ENCODE measurements at places on chromosomes 7 and 10.

DNA sequence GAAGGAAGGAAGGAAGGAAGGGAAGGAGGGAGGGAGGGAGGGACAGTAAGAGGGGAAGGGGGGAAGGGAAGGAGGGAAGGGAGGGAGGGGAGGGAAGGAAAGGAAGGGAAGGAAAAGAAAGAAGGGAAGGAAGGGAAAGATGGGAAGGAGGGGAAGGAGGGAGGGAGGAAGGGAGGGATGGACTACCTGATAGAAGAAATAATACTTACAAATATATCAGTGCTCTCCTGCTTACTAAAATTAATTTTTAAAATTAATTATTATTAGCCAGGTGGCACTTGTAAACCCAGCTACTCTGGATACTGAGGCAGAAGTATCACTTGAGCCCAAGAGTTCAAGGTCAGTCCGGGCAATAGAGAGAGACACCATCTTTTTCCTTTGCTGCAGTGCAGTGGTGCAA is 18.5 kb downstream of the ZC3HC1 start:
- no peak for DNase-seq

- DNase-seq = no peak
Observed at GRCh38 chr10:112775892-112776674, 174.0 kb upstream of the TCF7L2 start.

- DNase-seq = no peak
Observed at GRCh38 chr10:130962240-130963051, 349.1 kb downstream of the TCERG1L start.

- DNase-seq = no peak
Observed at GRCh38 chr7:78260826-78261225, 462.3 kb downstream of the PHTF2 start.

DNA sequence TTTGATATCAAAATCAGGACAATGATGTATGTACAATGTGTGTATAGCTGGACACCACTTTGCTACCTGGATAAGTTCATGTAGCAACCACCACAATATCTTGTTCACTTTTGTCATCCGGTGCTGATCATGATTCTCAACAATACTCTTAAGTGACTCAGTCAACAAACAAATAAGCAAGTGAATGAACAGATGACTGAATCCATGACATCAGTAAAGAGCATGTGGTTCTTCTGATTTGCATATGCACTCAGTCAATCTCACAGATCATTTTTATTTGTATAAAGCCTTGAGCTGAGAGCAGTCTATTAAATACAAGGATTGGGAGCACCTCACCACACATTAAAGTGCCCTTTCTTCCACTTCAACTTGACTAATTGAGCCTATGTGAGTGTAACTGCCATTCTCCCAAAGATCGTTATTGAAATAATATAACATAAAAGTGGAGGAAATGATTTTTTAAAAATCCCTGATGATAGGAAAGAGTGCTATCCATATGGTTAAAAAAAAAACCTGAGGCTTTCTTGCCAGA is 69.5 kb downstream of the NPSR1 start:
- DNase-seq = no peak

DNA sequence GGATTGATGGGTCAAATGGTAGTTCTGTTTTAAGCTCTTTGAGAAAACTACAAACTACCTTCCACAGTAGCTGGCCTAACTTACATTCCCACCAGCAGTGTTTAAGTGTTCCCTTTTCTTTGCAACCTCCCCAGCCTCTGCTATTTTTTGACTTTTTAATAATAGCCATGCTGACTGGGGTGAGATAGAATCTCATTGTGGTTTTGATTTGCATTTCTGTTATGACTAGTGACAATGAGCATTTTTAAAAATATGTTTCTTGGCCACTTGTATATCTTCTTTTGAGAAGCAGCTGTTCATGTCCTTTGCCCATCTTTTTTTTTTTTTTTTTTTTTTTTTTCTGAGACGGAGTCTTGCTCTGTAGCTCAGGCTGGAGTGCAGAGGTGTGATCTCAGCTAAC is 155.2 kb upstream of the BMPER start:
- no peak for DNase-seq

GRCh38 chr10:105139363-105139896 is 498.3 kb downstream of the SORCS3 start:
- no peak for DNase-seq

DNA sequence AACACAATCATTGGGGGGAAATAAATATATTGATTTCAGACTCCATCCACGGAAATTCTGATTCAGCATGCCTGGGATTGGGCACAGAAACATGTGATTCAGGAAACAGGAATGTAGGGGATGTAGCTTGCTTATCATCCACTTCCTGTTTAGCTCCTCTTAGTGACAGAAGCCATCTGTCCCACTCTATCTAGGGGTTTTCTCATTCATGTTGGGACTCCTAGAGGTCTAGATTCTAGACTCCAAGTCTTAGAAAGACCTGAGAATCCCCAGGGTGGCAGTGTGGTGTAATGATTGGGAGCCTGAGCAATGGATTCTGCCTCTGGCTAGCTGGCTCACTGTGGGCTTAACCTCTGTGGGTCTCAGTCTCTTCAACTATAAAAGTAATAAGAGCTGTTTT is 67.9 kb downstream of the CDK1 start:
- DNase-seq = no peak

DNA sequence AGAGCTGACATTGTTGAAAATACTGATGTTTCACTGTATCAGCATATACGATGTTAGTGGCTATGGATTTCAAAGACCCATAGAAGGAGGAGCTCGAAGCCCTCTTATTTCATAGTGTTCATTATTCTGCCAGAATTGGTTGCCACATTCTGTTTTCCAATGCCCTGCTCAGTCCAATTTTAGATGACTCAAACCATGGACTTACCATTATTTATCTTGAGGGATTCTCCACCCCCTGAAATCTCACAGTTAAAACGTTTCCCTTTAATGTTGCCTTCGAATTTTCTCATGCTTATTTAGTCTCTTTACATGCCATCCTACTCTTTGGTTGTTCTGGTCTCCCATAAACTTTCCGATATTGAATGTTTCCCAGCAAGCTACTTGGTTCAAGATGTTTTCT is 264.5 kb downstream of the HDAC9 start:
- DNase-seq = no peak

- DNase-seq = no peak
Observed at GRCh38 chr7:16402091-16402490, 19.2 kb downstream of the CRPPA start.

DNA sequence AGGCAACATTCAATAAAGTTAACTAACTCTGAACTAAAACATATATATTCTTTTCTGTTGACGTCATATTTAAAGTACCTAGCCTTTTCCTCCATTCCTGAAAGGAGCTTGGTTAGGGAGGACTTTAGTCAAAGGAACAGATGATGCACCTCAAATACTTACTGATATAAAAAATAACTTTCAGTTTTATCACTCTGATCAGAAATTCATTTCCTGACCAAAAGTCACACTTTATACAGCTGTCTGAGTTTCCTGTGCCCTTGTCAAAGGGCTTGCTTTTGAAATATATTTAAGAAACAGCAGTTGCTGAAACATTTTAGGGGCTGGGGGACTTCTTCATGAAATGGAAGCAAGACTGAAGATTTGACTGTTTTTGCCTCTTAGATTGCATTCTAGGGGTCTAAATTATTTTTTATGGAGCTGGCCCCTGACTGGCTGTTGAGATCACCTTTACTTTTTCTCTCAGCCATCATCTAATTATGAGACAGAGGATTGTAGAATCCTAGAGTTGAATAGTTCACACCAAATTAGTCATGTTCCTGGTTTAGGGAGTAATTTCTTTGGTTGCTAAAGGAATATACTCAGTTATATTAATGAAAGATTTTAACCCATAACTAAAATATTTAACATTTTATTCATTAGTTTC is 46.6 kb downstream of the GLCCI1 start:
- DNase-seq = no peak

- DNase-seq = peak; percentile 93
Observed at GRCh38 chr7:100675581-100676350, 2.2 kb downstream of the GNB2 start.

DNA sequence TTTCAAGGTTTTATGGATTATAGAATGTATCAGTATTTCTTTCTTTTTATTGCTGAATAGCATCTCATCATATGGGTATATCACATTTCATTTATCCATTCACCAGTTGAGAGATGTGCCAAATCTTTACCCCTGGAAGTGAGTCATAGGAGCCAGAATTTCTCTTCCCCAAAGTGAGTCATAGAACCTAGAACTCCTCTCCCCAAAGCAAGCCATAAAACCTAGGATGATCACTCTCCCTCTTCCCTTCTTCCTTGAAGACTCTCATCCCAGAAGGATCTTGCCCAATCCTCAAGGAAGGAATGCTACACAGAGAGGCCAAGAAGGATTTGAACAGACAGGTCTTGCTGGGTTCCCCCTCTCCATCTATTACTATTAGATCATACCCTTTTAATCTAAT is 199.9 kb downstream of the EVX1 start:
- no peak for DNase-seq

- no peak for DNase-seq
Observed at GRCh38 chr10:120209124-120209762, 247.8 kb upstream of the PLPP4 start.

- no peak for DNase-seq
Observed at GRCh38 chr10:112519133-112519761, 72.2 kb downstream of the VTI1A start.

GRCh38 chr10:52092390-52092789 is 221.7 kb upstream of the DKK1 start:
- DNase-seq = no peak

DNA sequence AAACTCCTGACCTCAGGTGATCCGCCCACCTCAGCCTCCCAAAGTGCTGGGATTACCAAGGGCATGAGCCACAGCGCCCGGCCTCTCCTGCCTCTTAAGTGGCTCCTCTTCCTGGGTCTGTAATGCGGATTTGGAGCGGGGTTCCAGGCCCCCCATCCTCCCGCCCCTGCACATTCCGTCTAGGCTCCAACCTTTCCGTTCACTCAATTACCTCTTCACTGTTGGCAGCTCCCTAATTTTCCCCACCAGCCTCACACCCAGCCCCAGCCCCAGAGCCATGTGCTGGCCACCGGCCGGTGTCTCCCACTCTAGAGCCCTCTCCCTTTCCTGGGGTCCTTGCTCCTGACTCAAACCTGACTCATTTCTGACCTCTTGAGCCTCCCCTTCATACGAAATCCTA is 16.6 kb downstream of the ASB13 start:
- no peak for DNase-seq

- DNase-seq = no peak
Observed at GRCh38 chr10:110850099-110850498, 21.6 kb upstream of the PDCD4 start.

- no peak for DNase-seq
Observed at GRCh38 chr7:1520539-1521234, 9.8 kb upstream of the MAFK start.

GRCh38 chr7:12409097-12409711 is 5.5 kb upstream of the VWDE start:
- DNase-seq = no peak

GRCh38 chr7:5671046-5671445 is 110.4 kb downstream of the RNF216 start:
- DNase-seq = no peak

GRCh38 chr7:74033372-74034311 is 5.7 kb downstream of the ELN start:
- no peak for DNase-seq

- DNase-seq = no peak
Observed at GRCh38 chr7:95715274-95715673, 57.1 kb upstream of the DYNC1I1 start.

DNA sequence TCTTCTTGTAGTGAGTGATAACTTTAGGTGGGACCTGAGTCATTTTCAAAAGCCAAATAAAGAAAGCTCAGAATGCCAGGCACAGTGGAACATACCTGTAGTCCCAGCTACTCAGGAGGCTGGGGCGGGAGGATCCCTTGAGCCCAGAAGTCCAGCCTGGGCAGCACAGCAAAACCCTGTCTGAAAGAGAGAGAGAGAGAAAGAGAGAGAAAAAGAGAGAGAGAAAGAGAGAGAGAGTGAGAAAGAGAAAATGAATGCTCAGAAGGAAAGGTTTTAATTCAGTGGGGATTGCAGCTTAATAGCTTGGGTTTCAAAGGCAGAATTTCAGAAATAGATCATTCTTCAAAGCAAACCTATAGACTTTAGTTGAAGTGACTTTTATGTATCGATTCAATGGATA is 25.7 kb downstream of the GPNMB start:
- no peak for DNase-seq

- DNase-seq = no peak
Observed at GRCh38 chr7:149053384-149053783, 25.1 kb upstream of the PDIA4 start.

DNA sequence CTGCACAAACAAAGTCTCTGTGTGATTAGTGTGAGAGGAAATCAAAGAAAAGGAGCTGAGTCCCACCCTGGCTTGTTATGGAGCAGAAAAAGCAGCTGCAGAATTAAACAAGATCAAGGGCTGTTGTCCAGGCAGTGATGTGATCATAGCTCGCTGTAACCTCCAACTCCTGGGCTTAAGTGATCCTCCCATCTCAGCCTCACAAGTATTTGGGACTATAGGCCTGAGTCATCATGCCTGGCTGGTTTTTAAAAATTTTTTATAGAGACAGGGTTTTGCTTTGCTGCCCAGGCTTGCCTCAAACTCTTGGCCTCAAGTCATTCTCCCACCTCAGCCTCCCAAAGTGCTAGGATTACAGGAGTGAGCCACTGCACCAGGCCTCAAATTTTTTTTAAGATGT is 88.9 kb downstream of the IPMK start:
- DNase-seq = no peak

DNA sequence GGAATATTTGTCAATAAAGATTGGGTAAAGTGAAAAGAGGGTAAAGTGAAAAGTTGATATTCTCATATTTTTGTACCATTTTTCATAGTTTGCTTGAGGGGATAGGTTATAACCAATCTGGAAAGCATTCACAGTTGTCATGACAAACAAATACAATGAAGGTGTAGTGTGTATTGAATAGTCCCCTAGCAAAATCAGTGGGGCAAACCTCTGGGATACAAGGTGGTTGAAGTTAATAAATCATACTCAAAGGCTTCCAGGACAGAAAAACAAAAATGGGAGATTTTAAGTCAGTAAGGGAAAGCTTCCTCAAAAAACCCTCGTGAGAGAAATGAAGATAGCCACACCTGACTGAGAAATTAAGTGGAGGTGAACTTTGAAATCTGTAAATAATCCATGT is 39.4 kb downstream of the PHTF2 start:
- DNase-seq = no peak

DNA sequence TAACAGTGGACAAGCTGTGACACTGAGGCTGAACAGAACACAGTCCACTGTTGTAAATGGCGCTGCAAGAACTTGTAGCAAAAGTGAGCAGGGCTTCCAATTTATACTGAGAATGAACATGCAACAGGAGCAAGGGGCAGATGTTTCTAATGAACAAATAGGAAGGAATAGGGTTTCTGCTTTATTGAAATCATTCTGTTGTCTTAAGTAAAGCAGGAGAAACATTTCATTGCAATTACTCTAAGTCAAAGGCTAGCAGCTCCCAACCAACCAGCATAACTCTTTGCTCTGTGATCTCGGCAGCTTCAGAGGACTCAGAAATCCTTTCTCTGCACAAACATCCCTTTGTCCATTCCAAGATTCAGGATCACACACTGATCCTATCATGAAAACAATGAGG is 236.2 kb upstream of the PRSS58 start:
- DNase-seq = no peak

GRCh38 chr7:3243256-3243655 is 57.8 kb upstream of the SDK1 start:
- no peak for DNase-seq

- DNase-seq = no peak
Observed at GRCh38 chr10:43111921-43112607, 26.2 kb upstream of the CSGALNACT2 start.

Data from HL-60 (cell line).